Stimulated activated CD4-positive, alpha-beta T cell treated with anti-CD3 and anti-CD28 coated beads, TNF-alpha, amount 100 ng/mL, for 1 hour (primary cell): ENCODE measurements at places on chromosomes 11 and 22.

DNA sequence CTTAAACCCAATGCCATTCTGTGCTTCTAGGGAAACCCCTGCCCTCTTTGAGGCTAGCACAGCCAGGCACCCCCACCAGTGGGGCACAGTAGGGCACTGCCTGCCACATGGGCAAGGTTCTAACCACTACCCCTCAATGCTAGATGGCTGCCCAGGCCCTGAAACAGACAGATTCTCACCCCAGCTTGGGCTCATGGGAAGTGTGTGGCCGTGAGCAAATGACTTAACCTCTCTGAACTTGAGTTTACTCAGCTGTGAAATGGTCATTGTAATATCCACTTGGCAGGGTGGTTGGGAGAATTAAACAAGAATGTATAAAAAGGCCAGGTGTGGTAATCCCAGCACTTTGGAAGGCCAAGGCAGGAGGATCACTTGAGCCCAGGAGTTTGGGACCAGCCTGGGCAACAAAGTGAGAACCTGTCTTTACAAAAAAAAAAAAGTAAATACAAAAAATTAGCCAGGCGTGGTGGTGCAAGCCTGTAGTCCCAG, 22.4 kb downstream of the C22orf23 start:
- DNase-seq, result no peak

GRCh38 chr11:56543739-56544138, 682 bp upstream of the OR5M11 start:
- DNase-seq, result no peak

DNA sequence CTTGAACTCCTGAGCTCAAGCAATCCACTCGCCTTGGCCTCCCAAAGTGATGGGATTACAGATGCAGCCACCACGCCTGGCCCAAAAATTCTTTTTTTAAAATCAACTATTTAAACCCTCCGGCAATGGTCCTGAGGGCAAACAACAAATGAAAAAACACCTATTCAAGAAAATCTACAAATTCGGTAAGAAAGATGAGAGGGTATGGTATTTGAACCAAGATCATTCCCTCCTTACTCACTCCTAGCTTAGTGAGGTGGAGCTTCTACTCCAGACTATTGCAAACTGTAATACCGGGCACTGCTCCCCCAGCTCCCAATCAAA, 2.1 kb downstream of the NF2 start:
- no peak for DNase-seq

DNA sequence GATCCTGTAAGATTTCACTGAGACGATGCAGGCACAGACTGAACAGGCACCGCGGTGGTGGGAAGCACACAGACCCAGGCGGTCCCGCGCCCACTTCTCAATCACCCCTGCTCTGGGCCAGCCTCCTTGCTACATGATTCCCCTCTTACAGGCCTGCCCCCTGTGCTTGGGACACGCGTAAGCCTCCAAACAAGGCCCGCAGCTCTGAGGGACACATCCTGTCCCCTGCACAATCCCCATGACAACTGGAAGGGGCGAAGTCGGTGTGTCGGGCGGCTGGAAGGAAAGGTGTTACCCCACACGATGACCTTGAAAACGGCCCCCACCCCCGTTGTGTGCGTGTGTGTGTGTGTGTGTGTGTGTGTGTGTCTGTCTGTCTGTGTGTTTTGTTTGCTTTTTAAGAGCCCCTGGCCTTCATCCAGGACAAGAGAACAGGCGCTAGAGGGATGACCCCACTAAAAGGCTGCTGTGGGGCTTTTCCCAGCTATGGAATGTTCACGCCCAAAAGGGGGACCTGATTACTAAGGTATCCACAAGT, 13.1 kb downstream of the CELSR1 start:
- DNase-seq, result no peak

- DNase-seq, result no peak
These were observed 7.8 kb upstream of the RRM1 start for GRCh38 chr11:4086575-4087353.

GRCh38 chr11:61918938-61919704, 1.8 kb upstream of the RAB3IL1 start:
- DNase-seq, result no peak
